ENCODE measurements at places on chromosomes 7 and 10.

- no peak for DNase-seq
Observed at GRCh38 chr10:122981066-122981464, 864 bp downstream of the PSTK start.

DNA sequence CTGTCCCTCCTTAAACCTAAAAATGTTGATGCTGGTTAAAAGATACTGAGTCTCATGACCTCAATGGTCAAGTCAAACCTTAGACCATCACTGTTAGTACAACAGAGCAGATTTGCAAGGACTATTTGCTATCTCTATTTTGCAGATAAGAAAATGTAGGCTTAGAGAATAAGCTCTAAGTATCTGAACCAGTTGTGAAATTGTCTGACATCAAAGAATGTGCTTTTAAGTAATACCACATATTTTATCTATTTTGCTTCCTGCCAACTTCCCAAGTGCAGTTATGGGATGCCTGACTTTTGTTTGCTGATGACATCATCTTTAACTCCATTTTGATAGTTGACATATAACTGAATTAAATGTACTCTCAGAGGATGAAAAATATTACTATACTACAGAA, 83.6 kb upstream of the TMEM106B start:
- no peak for DNase-seq

DNA sequence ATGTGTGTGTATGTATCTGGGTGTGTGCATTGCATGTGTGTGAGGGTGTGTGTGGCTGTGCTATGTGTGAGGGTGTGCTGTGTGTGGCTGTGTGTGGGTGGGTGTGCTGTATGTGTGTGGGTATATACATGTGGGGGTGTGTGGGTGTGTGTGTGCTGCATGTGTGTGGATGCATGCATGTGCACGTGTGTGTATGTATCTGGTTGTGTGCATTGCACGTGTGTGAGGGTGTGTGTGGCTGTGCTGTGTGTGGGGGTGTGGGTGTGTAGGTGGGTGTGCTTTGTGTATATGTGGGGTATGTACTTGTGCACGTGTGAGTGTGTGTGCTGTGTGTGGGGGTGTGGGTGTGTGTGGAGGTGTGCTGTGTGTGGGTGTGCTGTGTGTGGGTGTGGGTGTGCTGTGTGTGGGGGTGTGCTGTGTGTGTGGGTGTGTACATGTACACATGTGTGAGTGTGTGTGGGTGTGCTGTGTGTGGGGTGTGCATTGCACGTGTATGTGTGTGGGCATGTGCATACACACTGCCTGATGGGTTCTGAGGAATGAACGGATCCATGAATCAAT, 579.8 kb downstream of the PTPRN2 start:
- no peak for DNase-seq

GRCh38 chr7:4794591-4795350, 19.3 kb downstream of the AP5Z1 start:
- no peak for DNase-seq

DNA sequence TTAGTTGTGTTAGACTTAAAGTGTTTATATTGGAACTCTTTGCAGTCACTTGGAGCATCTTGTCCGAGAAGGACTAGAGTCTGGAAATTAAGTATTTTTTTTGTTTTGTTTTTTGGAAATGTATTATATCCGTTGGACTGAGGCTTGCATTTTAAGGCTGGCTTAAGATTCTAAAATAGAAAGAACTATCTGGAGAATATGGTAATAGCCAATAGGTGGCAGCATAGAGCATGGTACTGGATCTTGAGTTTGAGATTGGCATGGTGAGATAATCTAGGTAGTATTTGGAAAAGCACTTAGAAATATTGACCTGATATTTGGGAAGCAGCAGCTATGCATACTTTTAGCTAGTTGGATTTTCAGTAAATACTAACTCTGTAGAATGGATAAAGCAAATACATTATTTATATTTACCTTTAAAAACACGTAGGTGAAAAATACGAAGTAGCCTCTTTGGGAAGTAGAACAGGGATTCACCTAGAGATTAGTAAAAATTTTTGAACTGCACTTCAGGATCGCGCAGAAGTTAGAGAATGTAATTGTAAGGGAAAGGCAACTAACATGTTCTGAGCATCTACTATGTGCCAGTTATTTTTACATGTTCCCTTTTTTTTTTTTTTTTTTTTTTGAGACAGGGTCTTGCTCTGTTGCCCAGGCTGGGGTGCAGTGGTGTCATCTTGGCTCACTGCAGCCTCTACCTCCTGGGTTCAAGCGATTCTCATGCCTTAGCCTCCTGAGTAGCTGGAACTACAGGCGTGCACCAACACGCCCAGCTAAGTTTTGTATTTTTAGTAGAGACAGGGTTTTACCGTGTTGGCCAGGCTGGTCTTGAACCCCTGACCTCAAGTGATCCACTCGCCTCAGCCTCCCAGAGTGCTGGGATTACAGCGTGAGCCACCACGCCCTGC, 78.6 kb downstream of the LCOR start:
- no peak for DNase-seq

DNA sequence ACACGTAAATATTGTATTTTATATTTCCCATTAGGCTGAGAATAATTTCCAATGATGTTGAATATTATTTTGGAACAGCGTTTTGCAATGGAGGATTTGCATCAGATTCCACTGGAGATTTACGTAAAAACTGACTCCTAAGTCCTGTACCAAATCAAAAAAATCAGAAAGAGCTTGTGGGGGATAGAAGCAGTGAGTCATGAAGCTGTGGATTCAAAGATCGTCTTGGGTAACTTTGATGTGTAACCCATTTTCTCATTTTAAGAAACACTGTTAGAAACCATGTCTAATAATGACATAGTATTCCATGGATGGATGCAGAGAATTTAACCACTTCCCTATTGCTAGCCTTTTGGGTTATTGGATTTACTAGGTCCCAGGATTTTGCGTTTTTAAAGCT, 158.6 kb downstream of the INHBA start:
- no peak for DNase-seq

- DNase-seq: no peak
Observed at GRCh38 chr10:14624600-14624999, 150.1 kb downstream of the FAM107B start.

DNA sequence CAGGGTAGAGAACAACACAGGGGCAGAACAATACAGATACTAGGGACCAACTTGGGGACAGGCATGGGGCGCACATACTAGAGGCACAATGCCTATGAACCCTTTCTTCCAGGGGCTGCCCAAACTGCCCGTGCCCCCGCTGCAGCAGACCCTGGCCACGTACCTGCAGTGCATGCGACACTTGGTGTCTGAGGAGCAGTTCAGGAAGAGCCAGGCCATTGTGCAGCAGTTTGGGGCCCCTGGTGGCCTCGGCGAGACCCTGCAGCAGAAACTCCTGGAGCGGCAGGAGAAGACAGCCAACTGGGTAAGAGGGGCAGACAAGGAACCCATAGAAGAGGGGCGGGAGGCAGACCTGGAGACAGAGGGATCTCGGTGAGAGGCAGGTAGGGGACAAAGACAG, 5.8 kb downstream of the CHAT start:
- peak; percentile 40 for DNase-seq

- DNase-seq: no peak
Observed at GRCh38 chr10:18140957-18141845, 977 bp downstream of the CACNB2 start.

- no peak for DNase-seq
Observed at GRCh38 chr7:37015353-37016034, 291.2 kb upstream of the AOAH start.

- no peak for DNase-seq
Observed at GRCh38 chr7:105512415-105512814, 9.7 kb downstream of the PUS7 start.

Measured in suprapubic skin (tissue), 4 donors.